ENCODE measurements at places on chromosomes 5 and 9. TPM values are rescaled to one million over a fixed set of nuclear protein-coding genes. Genes with fewer than 3 reads are reported as not detected.

The ACTBL2 gene
- under 0.01 TPM for total RNA-seq

The ATP10B gene
- total RNA-seq: 12.4 TPM

DNA sequence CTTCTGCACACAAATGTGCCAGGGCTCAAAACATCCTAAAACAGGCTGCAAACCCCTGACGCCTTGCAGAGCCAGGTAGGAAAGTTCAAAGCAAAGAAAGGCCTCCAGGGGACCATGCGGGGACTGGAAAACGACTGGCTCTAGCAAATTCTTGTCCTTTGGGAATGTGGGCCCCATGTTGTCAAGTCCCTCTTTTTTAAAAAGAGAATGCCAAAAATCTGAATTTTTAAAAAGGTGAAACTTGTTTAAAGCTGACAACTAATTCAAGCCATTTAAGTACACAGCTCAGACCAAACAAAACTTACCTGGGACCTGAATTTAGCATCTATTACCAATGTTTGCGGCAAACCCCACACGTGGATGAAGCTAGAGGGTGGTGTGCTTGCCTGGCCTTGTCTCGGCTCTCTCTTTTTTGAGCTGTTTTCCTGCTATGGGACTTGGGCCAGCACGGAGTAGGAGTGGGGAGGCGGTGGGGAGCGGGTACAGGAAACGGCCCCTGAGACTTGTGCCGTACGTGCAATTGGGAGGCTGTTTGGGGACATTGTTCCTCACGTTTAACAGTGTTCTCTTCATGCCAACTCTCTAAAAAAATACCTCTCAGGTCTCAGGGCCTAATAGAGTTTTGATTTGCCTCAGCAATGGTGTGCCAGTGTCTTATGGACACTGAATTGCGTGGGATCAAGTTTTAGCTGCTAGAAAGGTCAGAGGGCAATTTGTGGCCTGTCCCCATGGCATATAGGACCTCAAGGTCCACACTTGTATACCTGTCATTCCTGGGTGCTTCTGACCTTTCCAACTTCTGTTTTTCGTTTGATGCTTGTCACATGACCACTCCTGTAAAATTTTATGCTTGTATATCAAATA, 15.1 kb upstream of the PHF19 start:
- DNase-seq: no peak

GRCh38 chr5:155906046-155906445, 420.9 kb upstream of the SGCD start:
- DNase-seq: no peak

DNA sequence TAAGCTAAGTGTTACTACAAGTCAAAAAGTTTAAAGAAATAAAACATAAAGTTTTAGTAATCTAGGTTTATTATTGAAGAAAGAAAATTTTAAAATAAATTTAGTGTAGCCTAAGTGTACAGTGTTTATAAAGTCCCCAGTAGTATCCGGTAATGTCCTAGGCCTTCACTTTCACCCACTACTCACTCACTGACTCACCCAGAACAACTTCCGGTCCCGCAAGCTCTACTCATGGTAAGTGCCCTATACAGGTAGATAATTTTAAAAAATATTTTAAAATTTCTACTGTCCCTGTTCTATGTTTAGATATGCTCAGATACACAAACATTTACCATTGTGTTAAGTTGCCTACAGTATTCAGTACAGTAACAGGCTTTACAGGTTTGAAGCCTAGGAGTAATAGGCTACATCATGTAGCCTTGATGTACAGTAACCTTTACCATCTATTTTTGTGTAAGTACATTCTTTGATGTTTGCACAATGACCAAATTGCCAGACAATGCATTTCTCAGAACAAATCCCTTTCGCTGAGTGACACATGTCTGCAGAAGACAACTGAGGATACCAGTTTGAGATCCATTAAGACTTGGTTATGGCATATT, 253.6 kb downstream of the TRIM32 start:
- DNase-seq: peak; percentile 48
